ENCODE measurements at places on chromosomes 5 and 9.

GRCh38 chr5:150440948-150441812 lies 8.4 kb downstream of the RPS14 start:
- DNase-seq: no peak
- H3K27ac ChIP-seq: peak overlapping the region; percentile 73
- H3K4me1 ChIP-seq: peaks cover 7% of the 10 kb centered on the region
- no peak overlapping the region for H3K4me3 ChIP-seq

GRCh38 chr5:103139264-103139865 lies 19.3 kb downstream of the PPIP5K2 start:
- peaks cover 9% of the 10 kb centered on the region for H3K36me3 ChIP-seq
- DNase-seq: peak; percentile 76
- H3K27ac ChIP-seq: no peak overlapping the region
- no peaks in the 10 kb centered on the region for H3K27me3 ChIP-seq
- no peaks in the 10 kb centered on the region for H3K4me1 ChIP-seq

GRCh38 chr5:117741655-117742206 lies 1167.1 kb upstream of the SEMA6A start:
- no peaks in the 10 kb centered on the region for H3K4me1 ChIP-seq
- no peak overlapping the region for H3K4me3 ChIP-seq

DNA sequence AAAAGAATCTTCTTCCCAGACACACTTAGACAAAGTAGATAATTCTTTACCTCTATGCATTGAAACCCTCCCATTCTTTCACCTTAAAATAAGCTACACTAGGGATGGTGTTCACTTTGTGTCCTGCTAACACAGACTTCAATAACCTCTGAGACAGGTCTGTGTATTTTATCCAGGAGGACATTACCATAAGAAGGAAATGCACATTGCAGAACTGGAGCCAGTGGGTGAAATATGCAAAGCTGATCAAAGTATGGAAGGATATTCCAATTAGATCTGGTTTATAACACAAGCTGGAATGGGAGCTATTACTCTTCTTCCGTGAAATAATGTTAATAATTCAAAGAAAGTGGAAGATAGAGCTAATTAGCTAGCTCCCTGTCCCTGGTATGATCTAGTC lies 204.1 kb downstream of the BRINP1 start:
- no peaks in the 10 kb centered on the region for H3K4me1 ChIP-seq
- H3K36me3 ChIP-seq: no peaks in the 10 kb centered on the region
- H3K4me3 ChIP-seq: no peak overlapping the region
- H3K27ac ChIP-seq: no peak overlapping the region
- no peak for DNase-seq
- H3K27me3 ChIP-seq: peaks cover 2% of the 10 kb centered on the region

GRCh38 chr5:58153255-58153654 lies 306.6 kb downstream of the PLK2 start:
- no peaks in the 10 kb centered on the region for H3K36me3 ChIP-seq
- H3K4me3 ChIP-seq: no peak overlapping the region
- no peak for DNase-seq
- no peaks in the 10 kb centered on the region for H3K27me3 ChIP-seq
- no peak overlapping the region for H3K27ac ChIP-seq

GRCh38 chr5:59746241-59746765 lies 147.2 kb downstream of the PDE4D start:
- peaks cover 5% of the 10 kb centered on the region for H3K36me3 ChIP-seq
- H3K4me1 ChIP-seq: peaks cover 19% of the 10 kb centered on the region
- H3K4me3 ChIP-seq: no peak overlapping the region
- no peaks in the 10 kb centered on the region for H3K27me3 ChIP-seq

GRCh38 chr5:11905206-11905605 lies 960 bp upstream of the CTNND2 start:
- peak overlapping the region; percentile 24 for H3K27ac ChIP-seq
- H3K4me1 ChIP-seq: peaks cover 5% of the 10 kb centered on the region
- no peaks in the 10 kb centered on the region for H3K36me3 ChIP-seq
- H3K4me3 ChIP-seq: peak overlapping the region; percentile 44

DNA sequence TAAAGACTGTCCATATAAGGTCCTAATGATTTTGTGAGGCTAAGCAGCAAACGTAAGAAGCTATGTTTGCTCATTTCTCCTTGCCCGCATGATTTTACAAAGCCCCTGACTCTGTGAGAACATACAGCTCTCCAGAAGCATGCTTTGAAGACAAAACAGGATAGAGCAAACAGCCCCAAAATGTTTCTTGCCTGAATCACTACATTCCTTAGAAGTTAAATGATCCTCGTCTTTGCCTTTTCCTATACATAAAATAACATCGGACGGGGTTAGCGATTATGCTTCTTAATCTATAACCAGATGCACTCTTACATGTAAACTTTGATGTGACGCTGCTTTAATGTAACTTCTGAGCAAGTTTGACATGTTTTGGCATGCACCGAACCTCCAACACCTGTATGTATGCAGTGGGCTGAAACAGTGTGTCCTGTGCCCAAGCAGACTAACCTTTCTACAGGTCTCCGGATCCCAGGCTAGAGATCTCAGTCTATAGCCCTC lies 353.7 kb downstream of the CETN3 start:
- H3K4me3 ChIP-seq: no peak overlapping the region
- no peak overlapping the region for H3K27ac ChIP-seq
- H3K4me1 ChIP-seq: no peaks in the 10 kb centered on the region
- H3K36me3 ChIP-seq: no peaks in the 10 kb centered on the region
- no peak for DNase-seq
- no peaks in the 10 kb centered on the region for H3K27me3 ChIP-seq

GRCh38 chr9:124505006-124505900 lies 1.9 kb downstream of the NR5A1 start:
- no peak overlapping the region for H3K27ac ChIP-seq
- H3K4me3 ChIP-seq: peak overlapping the region; percentile 43
- H3K36me3 ChIP-seq: peaks cover 4% of the 10 kb centered on the region
- peaks cover 19% of the 10 kb centered on the region for H3K27me3 ChIP-seq
- H3K4me1 ChIP-seq: peaks cover 5% of the 10 kb centered on the region
- DNase-seq: no peak

DNA sequence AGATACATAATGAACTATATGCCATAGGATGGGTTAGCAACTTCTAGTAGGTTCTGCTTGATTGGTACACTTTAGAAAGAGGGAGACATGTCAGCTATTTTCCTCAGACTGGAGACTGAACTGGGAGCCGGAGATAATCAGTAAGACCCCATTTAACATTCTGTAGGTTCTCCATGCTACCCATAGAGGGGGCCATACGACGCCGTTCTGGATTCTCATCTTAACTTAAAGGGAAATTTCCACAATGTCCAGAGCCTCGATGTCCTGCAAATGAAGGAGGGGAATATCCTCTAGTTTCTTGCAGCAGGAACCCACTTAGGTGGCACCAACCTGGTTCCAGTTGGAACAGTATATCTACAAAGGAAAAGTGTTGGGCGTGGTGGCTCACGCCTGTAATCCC lies 22.3 kb upstream of the NPM1 start:
- H3K27ac ChIP-seq: no peak overlapping the region
- DNase-seq: no peak
- H3K4me1 ChIP-seq: peaks cover 4% of the 10 kb centered on the region
- no peak overlapping the region for H3K4me3 ChIP-seq
- peaks cover 13% of the 10 kb centered on the region for H3K27me3 ChIP-seq

DNA sequence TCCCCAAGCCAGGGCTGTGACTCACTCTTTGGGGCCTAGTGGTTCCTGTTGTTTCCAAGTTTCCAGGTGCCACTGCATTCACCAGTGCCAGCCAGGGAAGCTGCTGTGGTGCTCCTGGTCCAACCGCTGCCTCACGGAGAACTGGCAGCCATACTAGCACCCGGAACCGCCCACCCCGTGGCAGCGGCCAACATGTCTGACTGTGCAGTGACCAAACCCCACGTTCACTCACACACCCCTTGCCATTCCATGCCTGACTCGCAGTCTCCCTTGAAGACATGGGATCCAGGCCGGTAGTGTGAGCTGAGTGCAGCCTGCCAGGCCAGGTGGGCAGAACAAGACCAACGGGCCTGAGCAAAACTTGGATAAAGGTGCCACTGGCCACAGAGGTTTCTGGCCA lies 845.0 kb upstream of the DMAC1 start:
- H3K27me3 ChIP-seq: no peaks in the 10 kb centered on the region
- no peak overlapping the region for H3K27ac ChIP-seq
- DNase-seq: no peak
- no peak overlapping the region for H3K4me3 ChIP-seq
- H3K4me1 ChIP-seq: no peaks in the 10 kb centered on the region

Data from memory B cell (primary cell).